ENCODE measurements at places on chromosomes 5 and 9.

- no peak for DNase-seq
Measured at GRCh38 chr5:113612060-113612496, 98.6 kb downstream of the YTHDC2 start.

DNA sequence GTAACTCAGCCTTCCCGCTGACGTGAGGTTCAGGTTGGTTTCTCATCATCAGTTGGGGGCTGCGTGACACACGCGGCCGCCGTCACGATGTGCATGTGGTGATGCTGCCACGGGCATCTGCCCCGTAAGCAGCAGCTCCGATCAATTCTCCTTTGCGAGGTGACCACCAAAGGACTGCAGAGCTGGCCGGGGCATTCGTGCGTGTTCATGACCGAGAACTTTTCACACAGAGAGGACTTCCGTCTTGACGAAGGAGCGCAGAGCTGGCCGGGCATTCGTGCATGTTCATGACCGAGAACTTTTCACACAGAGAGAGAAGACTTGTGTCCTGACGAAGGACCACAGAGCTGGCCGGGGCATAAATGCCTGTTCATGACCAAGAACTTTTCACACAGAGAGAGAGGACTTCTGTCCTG lies 3.8 kb upstream of the LCN1 start:
- DNase-seq: no peak

DNA sequence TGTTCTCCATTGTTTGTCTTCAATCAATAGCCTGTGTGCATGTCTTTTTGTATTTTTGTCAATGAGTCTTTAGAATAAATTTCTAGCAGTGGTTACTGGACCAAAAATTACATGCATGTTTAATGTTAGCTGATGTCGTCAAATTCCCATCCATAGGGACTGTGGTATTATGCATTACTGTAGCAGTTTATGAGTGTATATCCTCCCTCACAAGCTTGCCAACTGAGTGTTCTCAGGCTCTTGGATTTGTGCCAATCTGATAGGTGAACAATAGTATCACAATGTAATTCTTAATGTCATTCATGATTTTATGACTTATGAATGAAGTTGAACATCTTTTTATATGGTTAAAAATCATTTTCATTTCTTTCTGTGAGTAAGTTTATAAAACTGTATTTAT lies 13.0 kb downstream of the SNX24 start:
- no peak for DNase-seq

GRCh38 chr9:94802251-94802650 lies 75.8 kb downstream of the AOPEP start:
- no peak for DNase-seq

GRCh38 chr9:27280860-27281259 lies 16.1 kb downstream of the EQTN start:
- no peak for DNase-seq

- DNase-seq: no peak
Measured at GRCh38 chr5:81749192-81749560, 1.7 kb downstream of the SSBP2 start.

DNA sequence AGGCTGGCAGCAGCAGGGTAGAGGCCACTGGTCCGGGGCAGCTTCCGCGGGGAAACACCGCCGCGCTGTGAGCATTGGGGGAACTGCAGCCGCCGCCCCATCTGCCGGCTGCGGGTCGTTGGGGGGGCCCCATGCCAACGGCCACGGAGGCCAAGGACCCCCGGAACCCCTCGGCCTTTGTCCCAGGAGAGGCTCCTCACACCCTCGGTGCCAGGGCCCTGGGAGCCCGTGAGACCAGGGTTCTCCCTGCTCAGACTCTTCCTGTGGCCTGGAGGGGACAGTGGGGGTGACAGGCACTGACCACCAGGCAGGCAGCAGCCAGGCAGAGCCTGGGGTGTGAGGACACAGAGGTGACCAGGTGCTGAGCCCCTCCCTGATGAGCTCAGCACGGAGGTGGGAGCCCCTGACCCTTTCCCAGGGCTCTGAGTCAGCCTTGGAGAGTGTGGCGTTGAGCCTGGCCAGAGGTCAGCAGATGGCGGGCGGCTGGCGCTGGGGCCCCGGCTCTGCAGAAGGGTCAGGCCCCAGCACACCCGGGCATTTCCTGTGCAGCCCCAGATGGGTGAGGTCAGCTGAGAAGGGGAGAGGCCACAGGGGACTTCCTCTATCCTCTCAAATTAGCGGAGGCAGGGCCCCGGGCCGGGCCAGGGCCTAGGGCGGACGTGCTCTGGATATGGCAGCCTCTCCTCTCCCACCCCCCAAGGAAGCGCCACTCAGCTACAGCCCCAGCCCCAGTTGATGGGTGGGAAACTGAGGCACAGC lies 17.9 kb upstream of the EGFL7 start:
- DNase-seq: no peak

DNA sequence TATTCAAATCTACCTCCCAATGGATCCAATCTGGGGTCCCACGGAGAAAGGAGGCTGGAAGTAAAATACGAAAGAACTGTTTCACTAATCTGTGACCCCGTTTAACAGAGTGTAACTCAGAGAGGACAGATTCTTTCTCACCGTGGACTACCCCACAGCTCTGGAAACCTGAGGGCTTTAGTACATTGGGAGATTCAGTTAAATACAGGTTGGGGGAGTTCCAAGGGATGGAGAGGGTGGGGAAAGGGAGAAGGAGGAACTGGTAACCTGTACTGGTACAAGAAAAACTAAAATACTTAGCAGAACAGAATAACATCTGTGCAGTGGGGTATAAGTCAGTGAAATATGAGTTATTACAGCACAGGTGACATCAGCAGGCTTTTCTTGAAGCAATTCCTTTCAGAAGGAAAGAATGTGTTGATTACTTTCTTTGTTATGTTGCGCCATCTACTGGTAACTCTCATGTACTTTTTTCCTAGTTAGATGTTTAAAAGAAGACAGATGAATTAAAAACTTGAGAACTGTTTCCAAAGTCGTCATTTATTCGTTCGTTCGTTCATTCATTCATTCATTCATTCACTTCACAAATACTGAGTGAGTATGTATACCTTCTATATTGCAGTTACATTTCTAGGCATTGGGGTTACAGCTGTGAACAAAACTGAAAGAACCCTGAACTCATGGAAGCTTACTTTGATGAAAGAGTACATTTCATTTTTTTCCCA lies 30.0 kb upstream of the STOM start:
- peak; percentile 45 for DNase-seq

DNA sequence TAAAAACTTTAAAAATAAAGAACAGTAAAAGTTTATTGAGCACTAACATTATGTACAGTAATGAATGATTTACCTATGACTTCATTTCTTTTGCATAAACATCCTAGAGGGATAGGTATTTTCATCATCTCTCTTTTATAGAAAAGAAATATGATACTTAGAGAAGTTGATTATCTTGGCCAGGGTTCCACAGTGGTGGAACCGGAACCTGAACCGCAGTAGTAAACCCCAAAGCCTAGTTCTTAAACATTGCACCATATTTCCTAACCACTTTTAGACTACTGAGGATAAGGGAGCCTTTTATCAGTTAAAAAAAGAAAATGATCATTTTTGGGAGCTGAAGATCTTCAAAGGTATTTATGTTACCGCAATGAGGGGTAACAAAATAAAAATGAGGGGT lies 205.7 kb upstream of the SGCD start:
- peak; percentile 51 for DNase-seq

DNA sequence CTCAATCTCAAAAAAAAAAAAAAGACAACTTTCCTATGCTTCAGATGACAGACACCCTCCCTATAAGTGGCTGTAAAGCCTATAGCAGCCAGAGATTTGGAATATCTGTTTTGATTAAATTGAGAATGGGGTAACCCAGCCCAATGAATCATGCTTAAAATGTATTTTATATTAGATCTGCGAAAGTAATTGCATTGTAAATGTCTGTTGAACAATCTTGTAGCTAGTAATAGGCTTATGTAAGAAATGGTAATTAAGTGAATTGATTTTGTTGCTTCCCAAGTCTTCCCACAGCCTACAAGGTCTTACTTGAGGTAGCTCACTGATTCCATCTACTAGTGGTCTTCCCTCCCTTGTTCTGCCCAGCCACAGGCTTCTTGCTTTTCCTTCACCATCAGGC lies 590.7 kb downstream of the ACTL7B start:
- no peak for DNase-seq

GRCh38 chr9:35952526-35953191 lies 5.3 kb downstream of the OR2S2 start:
- DNase-seq: no peak

GRCh38 chr5:168366116-168366515 lies 74.7 kb downstream of the WWC1 start:
- peak; percentile 90 for DNase-seq

DNA sequence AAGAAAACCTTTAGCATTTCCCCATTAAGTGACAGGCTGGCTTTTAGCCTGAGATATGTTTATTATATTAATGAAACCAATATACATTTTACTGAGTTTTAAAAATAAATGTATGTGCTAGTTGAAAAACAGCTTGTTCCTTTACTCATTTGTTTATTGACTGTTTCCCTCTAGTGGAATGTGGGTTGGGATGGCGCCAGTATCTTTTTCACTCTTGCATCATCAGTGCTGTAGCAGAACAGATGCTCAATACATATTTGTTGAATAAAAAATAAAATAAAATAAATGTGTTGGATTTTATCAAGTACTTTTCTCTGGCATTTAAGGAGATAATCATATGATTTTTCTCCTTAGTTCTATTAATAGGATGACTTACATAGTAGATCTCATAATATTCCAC lies 43.0 kb downstream of the FSTL4 start:
- no peak for DNase-seq

DNA sequence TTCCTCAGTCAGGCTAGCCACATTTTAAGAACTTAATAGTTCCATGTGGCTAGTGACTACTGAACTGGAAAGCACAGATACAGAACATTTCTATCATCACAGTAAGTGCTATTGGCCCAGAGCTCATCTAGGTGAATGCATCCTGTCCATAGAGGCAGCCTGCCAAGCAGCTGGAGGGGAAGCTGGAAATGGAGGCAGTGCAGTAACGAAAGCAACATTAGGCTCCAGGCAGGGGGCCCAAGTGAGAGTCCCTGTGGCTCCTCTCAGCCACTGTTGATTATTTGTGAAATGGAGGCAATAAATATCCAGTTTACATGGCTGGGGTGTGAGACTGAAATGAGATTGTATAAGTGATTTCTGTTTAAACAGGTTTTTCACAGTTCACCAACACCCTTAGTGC lies 227.2 kb upstream of the KLF9 start:
- no peak for DNase-seq

DNA sequence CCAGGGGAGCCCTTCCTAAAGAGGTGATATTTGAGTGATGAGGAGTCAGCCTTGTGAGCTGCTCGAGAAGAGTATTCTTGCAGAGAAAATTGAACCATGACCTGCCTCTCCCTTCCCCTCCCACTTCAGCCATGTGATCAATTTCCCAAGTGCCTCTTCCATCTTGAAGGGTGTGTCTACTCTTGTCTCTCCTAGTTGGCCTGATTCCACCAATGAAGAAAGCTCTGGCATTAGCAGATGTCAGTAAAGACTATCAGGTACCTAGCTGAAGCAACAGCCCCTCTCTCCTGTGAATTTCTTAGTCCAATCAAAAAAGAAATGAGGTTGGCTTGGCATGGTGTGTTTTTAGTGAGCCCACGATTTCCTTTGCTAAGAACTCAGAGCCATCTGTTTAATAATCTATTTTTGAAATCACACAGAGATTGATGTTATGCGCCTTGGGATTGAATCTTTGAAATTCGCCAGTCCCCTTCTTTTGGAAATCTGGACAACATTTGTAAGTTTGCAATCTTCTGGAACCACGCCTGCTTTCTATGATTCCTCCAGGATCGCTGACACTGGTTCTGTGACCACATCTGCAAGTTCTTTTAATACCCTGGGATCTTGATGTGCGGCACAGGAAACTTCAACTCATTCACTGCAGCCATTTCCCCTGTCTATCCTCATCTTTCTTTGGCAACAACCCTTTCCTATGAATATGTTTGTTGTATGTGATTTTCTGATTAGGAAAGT lies 404.6 kb downstream of the DMRT2 start:
- DNase-seq: no peak

- DNase-seq: no peak
Measured at GRCh38 chr5:139315056-139315615, 21.6 kb downstream of the MATR3 start.

GRCh38 chr9:17594961-17595360 lies 16.1 kb downstream of the SH3GL2 start:
- no peak for DNase-seq

DNA sequence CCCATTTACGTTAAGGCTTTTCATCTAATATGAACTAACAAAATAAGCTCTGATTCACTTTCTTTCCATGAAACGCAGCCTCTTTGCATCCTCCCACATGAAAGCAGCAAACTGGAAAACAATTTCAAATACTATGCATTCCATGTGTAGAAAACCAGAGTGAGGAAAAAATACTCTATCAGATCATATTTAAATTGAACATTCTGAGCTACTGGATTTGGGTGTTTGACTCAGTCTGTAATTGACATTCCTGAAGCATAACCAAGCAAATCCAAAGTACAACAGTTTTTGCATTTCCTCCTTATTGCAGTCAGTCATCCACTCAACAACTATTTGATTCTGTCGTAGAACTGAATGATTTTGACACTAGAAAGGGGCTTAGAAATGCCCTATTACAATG lies 399.1 kb upstream of the NMUR2 start:
- DNase-seq: no peak

DNA sequence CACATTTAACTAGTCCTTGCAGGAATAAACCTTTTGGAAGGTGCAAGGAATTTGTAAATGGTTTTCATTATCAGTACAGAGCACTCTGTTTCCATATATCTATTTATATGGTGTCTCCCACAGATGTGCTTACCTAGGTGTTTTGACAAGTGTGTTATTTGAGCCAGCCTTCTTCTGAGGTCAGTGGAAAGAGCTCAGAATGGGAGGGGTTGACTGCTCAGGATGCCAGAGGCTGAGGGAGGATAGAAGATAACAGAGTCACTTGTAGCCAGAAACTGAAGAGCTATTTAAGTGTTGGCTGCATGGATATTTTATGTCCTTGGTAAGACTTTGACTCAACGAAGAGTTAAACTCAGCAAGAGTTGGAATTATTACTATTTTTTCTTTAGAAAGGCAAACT lies 5.0 kb downstream of the CMYA5 start:
- DNase-seq: no peak

DNA sequence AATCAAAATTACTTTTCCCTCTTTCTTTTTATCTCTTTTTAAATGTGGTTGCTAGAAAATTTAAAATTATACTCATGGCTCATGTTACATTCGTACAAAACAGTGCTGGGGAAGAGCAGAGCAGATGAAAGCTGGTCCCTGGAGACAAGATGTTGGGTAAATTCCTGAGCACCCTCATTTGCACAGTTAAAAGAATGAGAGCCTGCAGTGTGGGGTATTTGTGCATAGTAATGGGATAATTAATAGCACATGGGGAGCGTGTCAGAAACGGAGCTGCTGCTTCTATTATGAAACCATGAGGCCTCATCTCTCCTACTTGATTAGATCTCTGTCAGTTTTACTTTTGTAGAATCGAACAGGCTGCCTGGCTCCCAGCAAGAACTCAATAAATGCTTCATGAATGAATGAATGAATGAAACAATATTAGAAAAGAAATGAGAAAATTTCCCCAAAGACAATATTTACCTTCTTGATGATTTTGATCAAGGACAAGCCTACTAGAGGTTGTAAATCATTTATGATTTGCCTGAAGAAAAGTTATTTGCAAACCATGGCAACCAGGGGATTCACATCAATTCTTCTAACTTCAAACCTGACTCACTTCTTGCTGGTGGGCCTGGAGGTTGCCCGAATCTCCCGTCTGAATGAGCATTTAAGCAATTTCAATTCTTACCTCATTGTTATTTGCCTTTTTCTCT lies 177.2 kb upstream of the TUT7 start:
- no peak for DNase-seq

GRCh38 chr9:123657941-123658340 lies 272.0 kb downstream of the DENND1A start:
- DNase-seq: no peak

GRCh38 chr5:167753725-167754490 lies 537.5 kb upstream of the WWC1 start:
- no peak for DNase-seq
